ENCODE measurements at places on chromosomes 5 and 9. TPM values are rescaled to one million over a fixed set of nuclear protein-coding genes. Genes with fewer than 3 reads are reported as not detected.

Gene PCDHGA7
- 6.9 TPM for total RNA-seq

- DNase-seq = no peak
Observed at GRCh38 chr5:119217183-119217582, 138.6 kb upstream of the TNFAIP8 start.

DNA sequence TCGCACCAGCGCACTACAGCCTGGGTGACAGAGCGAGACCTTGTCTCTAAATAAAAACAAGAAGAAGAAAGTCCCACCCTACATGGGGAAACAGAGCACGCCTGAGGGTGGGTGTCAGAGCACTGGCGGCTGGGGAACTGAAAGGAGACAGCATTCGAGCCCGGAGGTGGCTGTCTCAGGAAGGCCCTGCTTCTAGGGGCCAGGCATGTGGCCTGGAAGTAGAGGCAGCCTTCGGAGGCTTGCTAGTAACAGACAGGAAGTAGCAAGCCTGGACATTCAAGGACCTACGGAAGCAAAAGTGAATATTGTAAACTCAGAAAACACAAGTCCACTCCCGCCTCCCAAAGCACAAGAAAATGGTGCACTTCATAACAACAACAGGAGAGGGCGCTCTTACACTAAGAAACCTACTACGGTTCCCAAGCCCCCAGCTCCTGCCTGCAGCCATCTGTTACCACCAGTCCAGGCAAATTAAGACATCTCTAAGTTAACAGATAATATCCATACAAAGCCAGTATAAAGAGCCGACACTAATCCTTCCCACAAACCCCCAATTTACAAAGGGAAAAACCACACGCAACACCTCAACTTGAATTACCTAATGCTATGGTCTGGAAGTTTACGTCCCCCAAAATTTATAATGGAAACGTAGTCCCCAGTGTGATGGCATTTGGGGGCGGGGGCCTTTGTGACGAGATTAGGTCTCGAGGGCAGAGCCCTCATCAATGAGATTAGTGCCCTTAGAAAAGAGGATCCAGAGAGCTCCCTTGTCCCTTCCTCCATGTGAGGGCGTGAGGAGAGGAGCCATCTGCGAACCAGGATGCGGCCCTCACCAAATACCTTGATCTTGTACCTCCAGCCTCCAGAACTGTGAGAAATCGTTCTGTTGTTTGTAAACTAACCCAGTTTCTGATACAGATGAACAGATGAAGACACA is 7.7 kb downstream of the RASGEF1C start:
- DNase-seq = no peak

- no peak for DNase-seq
Observed at GRCh38 chr5:170336065-170336464, 38.5 kb upstream of the LCP2 start.

DNA sequence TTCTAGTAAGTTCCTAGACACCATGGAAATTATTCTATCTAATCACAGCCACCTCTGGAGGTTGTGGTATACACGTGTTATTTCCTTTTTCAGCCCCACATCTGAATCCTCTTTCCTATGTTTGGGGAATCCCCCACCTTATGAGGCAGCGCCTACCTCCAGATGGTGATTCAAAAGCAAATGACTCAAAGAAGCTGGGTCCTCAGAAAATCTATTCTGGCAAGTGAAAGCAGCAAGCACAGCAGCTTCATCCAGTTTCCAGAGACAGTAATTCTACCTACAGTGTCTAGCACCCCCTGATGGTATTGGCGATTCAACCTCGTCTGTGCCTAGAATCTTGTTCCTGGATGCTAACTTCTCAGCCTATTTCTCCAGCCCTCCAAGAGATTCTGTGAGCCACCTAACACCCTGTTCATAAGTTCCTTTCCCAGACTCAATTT is 43.0 kb downstream of the STRBP start:
- no peak for DNase-seq

Measured in urinary bladder (tissue), 4 donors.